ENCODE measurements at places on chromosomes 4 and X.
A peak's percentile ranks its signal among the peaks of the same experiment; 100 is the strongest.

- peak; percentile 2 for DNase-seq
Measured at GRCh38 chr4:52377563-52377962, 281.5 kb downstream of the USP46 start.

DNA sequence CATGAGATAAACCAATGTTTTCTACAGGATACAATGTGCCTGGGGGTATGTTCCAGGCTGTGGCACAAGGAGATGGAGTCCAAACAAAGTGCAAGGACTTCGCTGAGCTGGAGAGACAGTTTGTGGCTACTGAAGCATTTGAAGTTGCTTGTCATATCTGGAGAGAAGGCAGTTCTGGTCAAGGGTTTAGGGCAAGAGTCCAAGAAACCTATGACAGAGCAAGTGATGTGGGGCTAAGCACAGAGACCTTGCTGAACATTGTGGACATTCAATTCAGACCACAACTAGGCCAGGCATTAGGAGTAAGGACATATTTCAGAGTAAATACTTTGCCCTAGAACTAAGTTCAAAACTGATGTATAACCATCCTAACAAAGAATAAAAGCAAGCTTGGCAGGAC is 34.8 kb downstream of the MAGED4B start:
- no peak for DNase-seq

- peak; percentile 91 for DNase-seq
Measured at GRCh38 chrX:153878969-153879653, 6.9 kb downstream of the L1CAM start.

DNA sequence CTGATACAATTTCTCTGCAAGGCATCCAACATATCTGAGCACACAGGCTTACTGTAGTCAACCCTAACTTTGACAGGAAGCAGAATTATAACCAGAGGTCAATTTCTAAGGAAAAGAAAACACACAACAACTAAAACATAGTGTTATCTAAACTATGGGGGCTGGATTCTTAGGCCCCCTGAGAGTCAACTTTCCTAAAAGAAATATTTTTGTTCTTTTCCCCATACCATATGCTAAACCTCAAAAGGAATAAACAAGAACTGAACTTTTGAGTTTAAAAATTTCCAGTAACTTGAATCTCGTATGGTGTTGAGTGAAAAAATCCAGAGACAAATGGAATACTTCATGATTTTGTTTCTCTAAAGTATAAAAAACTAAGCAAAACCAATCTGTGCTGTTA is 42.9 kb downstream of the ATXN3L start:
- no peak for DNase-seq

- DNase-seq, result no peak
Measured at GRCh38 chr4:16125571-16126445, 42.0 kb upstream of the PROM1 start.

DNA sequence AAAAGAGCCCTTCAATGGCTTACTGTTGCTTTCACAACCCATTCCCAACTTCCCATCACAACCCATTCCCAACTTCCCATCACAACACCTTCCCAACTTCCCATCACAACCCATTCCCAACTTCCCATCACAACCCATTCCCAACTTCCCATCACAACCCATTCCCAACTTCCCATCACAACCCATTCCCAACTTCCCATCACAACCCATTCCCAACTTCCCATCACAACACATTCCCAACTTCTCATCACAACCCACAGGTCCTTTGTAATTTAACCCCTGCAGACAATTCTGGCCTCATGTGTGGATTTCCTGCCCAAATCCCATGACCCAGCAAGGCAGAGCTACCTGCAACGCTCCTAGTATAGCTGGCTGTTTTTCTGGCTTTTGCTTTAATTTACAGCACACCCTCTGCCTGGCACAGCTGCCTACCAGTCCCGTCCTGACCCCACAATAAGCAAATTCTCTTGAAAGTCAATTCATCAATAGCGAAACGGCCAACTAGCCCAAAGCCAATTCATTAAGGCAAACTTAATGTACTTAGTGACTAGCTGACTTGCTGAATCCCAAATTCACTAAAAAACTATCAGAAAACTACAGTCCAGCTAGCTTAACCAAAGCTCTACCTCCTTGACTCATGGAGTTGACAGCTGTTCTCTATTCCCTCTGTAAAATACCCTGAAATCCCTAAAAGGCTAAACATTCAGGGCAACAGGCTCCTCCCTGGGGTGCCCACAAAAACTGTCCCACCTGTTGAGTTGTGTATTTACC is 75.6 kb downstream of the AFAP1 start:
- no peak for DNase-seq

DNA sequence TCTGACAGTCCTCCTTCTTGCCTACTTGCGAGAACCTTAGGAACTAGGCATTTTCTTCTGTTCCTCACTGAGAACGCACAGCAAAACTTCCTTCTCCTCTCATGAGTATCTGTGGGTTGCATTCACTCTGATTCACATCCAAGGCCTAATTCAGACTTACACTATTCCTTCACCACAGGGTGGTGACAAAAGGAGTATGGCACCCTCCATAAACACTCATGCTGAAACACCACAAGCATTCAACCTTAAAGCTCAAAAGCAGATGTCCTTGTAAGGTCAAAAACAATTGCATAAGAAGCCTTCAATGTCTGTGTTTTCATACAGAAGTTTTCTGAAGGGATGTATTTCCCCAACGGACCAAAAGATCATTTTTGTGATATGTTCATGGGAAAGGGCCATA is 147.3 kb downstream of the CORIN start:
- DNase-seq, result no peak

GRCh38 chr4:112516471-112517066 is 589 bp upstream of the NEUROG2 start:
- peak; percentile 82 for DNase-seq

DNA sequence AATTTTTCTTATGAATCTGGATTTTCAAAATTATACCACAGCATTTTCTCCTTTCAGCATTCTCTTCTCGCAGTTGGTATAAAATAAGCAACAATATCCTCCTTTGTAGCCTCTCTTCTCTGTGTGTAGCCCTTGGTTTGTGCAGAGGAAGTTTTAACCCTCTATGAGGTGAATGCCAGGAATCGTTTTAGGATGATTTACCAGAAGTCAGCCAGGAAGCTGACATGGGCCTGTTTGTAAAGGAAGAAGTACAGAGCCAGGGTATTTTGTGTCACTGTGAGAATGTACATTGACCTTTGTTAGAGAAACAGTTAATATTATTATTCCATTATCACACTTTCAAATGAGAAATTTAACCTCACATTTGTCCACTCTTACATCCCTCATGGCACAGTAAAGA is 88.9 kb upstream of the RPL34 start:
- DNase-seq, result no peak

GRCh38 chrX:24276015-24276414 is 37.9 kb downstream of the SUPT20HL2 start:
- DNase-seq, result peak; percentile 3

DNA sequence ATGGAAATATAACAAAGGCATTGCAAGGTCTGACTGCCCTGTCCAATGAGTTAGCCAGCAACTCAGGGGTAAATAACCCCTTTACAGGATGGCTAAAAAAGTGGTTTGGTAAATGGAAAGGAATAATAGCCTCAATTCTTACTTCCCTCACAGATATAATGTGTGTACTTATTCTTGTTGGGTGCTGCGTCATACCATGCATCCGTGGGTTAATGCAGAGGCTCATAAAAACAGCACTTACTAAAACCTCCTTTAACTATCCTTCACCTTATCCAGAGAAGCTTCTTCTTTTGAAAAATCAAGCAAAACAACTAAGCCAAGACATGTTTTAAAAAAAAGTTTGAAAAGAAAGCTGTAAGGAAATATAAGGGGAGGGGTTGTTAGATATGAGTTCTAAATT is 301.0 kb downstream of the PAPSS1 start:
- no peak for DNase-seq

- DNase-seq, result no peak
Measured at GRCh38 chr4:20723019-20723418, 22.8 kb downstream of the PACRGL start.

GRCh38 chr4:1766106-1767060 is 26.7 kb upstream of the FGFR3 start:
- no peak for DNase-seq

DNA sequence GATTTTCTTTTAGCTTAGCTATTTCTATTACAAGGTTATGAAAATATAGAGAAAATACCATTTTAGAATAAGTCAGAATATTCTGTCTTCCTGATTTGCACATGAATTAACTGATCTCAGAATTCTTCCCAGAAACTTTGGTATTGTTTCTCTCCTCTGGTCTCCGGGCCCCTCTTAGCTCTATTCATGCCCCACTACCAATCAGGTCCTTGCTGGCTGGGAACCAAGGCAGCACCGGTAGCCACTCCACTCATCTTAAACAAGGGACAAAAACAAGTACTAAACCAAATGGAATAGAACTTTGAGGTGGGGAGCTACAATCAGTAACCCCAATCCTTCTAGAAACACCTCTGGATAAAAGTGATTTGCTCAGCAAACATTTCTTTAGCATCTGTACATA is 64.3 kb downstream of the GPC3 start:
- DNase-seq, result no peak

GRCh38 chr4:15153662-15154061 is 151.4 kb downstream of the CPEB2 start:
- DNase-seq, result no peak

DNA sequence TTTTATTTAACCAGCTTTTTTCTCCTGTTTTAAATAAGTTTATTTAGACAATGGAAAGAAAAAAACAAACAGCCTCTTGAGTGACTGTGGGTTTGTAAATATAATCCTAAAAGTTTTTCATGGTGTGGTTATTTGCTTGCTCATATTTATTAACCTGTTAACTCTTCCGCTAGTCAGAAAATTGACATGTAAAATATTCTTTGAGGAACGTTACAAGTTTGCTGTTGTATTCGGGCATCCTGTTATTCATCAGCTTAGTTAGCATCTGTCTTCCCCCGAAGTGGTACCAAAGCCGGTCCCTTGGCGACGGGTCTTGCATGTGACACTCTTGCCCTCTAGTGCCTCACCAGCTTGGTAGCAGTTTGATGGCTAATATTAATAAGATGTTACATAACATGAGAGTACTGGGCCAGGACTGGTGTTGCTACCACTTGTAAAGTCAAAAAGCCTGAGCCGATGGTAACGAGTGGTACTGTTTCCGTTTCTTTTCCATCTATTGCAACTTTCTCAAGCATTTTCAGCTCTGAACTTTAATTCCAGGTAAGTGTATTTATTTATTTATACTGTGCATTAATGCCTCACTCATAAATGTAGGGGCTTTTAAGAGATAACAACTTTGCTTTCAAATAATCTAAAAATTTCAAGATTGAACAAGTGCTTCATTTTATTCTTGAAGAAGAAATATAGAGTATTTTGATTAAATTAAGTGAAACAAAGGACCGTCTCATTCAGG is at the start of gene NDST3:
Gene NDST3 (plus strand): TSS at position 434 of the 733 bp plus-strand sequence. CDS start 19,425 bp downstream, outside the sequence.
- peak; percentile 92 for DNase-seq

DNA sequence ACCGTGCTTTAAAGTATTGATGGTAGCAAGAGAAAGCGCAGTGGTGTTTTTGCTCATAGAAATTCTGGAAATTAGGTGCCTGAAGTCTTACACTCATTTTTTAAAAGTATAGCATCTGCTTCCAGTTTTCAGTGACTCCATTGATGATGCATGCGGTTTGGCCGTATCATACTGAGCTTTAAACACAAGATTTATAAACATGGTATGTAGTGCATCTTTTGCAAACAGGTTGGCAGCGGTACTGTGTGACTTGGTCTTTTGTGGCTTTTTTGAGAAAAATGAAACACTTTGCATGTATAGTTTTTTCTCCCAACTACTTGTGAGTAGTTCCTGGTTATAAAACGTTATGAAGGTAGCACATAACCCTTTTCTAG is 2.0 kb downstream of the DDX3X start:
- no peak for DNase-seq

- DNase-seq, result no peak
Measured at GRCh38 chrX:154135458-154136229, 8.4 kb upstream of the OPN1LW start.

DNA sequence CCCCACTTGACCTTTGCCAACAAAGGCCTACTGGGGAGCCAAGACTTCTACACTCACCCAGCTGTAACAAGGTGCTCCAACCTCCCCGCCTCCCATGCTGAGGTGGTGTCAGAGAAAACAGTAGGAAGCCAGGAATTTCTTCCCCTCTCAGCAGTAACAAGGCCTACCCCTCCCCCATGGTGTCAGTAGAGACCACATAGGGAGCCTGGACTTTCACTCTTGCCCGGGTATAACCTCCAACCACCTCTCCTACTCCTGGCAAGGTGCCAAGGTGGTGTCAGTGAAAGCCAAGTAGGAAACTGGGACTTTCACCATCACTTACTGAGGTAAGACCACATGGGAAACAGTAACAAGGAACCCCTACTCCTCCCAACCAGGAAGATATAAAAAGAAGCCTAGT is 93.1 kb downstream of the SLC16A2 start:
- peak; percentile 6 for DNase-seq

DNA sequence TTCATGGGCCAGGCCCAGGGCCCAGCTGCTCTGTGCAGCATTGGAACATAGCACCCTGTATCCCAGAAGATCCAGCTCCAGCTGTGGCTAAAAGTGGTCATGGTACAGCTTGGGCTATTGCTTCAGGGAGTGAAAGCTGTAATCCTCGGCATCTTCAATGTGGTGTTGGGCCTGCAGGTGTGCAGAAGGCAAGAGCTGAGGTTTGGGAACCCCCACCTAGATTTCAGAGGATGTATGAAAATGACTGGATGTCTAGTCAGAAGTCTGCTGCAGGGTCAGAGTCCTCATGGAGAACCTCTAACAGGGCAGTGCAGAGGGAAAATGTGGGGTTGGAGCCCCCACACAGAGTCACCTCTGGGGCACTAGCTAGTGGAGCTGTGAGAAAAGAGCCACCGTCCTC is 341.7 kb downstream of the PPP3CA start:
- DNase-seq, result no peak

GRCh38 chrX:55907968-55908607 is 190.5 kb downstream of the RRAGB start:
- DNase-seq, result peak; percentile 24

DNA sequence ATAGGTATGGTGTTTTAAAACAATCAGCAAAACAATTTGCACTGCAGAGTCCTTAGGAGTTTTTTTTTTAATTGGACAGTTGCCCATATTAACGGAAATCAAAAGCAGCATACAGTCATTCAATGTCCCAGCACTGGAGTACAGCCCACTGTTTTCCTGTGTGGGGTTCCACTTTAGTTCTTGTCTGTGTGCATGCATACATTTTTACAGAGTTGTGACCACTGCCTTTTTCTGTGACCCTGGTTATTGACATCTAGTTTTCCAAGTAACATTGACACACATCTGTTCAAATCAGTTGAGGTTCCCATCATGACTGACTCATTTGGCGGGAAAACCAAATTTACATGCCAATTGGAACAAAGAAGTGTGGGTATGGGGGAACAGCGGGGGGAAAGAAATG is 83.3 kb downstream of the HPRT1 start:
- no peak for DNase-seq

GRCh38 chr4:109655396-109655795 is 47.8 kb downstream of the CASP6 start:
- no peak for DNase-seq

DNA sequence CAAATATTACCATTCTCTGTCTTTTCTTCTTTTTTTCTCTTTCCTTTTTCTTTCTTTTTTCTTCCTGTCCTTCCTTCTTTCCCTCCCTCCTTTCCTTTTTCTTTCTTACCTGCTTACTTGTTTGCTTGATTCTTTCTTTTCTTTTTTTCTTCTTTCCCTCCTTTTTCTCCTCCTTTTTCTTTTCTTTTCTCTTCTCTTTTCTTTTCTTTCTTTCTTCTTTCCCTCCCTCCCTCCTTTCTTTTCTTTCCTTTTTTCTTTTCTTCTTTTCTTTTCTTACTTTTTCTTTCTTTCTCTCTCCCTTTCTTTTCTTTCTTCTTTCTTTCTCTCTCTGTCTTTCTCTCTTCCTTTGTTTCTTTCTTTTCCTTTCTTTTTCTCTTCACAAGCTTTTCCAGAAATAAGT is 697.4 kb upstream of the ADGRL3 start:
- DNase-seq, result no peak

Data from NCI-H82 (cell line).